AG08395 (cell line): ENCODE measurements at places on chromosomes 12 and 14.

GRCh38 chr12:38775457-38775856 lies 129.9 kb downstream of the CPNE8 start:
- DNase-seq, result no peak

DNA sequence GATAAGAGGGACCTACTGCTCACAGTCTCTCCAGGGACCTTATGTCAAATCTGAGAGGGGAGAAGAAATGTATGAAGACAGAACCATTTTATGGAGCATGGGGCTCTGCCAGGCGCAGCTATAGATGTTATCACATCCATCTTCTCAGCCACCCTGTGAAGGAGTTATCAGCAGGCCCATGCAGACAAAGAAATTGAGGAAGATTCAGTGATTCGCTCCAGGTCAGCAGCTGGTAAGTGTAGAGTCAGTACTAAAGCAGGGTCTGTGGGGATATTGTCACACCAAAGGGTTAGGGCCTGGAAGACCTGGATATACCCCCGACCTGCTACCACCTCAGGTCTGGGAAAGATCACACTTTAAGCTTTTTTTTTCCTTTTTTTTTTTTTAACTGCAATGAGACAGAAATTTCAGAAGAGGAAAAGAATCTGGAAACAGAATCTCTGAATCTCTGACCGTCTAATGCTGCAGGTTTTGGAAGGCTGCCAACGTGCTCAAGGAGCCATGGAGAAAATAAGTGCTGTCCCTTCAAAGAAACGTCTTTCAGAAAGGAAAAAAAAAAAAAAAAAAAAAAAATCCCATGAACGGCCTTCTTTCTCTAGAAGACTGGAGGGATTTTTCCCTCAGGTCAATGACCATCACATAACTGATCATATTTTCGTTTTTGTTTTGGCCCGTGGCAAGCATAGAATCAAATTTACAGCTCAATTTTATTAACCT lies 73.3 kb upstream of the PLEKHG7 start:
- DNase-seq, result no peak

- no peak for DNase-seq
Measured at GRCh38 chr14:99173506-99173905, 98.5 kb downstream of the BCL11B start.

DNA sequence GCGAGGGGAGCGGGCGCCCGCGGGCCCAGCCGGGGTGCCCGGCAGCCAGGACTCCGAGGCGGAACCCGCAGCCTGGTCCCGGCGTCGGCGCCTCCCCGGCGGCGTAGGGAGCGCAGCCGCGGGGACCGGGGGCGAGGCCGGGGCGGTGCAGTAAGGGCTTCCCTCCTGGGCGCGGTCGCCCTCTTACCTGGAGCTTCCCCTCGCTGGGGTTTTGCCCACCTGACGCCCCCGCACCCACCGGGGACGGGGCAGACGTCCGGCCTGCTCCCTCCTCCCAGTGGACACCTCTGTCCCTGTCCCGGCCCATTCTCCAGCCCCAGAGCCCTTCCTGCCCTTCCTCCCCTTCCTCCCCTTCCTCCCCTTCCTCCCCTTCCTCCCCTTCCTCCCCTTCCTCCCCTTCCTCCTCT lies 413 bp upstream of the TUBA1C start:
- DNase-seq, result peak; percentile 46

DNA sequence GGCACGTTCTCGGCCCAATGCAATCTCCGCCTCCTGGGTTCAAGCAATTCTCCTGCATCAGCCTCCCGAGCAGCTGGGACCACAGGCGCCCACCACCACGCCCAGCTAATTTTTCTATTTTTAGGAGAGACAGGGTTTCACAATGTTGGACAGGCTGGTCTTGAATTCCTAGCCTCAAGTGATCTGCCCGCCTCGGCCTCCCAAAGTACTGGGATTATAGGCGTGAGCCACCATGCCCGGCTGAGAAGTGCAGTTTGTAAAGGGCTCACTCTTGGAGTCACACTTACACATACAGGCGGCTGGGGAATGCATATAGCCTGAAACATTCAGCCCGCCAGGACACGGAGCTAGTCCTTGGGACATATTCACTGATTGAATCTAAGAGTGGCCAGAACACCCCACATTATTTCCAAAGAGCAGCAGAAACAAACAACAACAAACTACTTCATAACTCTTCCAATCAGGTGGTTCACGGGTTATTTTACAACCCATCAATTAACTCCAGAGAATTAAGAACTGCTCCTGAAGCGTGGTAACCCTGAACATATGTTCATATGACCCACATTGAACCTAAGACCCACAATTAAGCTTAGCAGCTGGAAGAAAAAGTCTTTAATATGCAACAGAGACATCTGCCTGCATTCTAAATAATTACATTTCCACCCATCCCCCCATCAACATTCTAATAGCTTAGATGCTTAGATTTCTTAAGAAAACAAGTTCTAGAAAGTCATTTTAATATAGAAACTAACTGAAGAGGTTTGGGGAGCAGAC lies 49.2 kb downstream of the SSH1 start:
- DNase-seq, result no peak

DNA sequence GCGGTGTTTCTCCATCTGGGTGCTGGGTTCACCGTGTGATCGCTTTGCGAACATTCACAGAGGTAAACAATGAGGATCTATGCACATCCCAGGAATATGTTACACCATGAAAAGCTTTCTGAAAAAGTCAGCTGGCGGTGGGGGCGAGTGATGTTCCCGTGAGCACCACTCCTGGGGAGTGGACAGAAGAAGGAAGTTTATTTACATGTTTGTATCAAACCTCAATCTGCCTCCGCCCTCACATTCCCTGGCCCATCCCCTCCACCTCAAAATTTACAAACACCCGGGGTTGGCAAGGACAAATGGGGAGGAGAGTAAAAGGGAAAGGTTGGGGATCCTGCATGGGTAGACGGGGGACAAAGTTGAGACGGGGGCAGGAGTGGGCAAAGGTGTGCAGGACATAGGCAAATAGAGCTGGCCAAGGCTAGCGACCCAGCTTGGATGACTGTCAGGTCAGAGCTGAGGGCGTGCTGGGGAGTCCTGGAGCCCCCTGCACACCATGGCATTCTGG lies 6.9 kb downstream of the TNFRSF1A start:
- DNase-seq, result no peak

GRCh38 chr12:110763583-110763982 lies 20.9 kb upstream of the PPP1CC start:
- DNase-seq, result no peak

GRCh38 chr12:98724384-98725155 lies 79.5 kb downstream of the APAF1 start:
- no peak for DNase-seq

DNA sequence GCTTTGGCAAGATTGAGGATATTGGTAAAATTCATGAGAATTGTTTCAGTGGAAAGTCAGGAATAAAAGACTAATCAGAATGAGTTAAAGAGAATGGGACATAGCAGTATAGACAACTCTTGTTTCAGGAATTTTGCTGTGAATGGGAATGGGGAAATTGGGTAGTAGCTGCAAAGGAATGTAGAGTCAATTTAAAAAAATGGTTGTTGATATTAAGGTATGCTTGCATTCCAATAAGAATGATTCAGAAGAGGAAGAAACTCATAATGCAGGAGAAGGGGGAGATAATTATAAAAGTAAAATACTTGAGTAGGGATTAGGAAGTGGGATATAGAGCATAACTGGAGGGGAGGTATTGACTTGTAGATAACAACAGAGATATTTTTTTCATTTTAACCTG lies 40.7 kb downstream of the MNAT1 start:
- DNase-seq, result peak; percentile 56

DNA sequence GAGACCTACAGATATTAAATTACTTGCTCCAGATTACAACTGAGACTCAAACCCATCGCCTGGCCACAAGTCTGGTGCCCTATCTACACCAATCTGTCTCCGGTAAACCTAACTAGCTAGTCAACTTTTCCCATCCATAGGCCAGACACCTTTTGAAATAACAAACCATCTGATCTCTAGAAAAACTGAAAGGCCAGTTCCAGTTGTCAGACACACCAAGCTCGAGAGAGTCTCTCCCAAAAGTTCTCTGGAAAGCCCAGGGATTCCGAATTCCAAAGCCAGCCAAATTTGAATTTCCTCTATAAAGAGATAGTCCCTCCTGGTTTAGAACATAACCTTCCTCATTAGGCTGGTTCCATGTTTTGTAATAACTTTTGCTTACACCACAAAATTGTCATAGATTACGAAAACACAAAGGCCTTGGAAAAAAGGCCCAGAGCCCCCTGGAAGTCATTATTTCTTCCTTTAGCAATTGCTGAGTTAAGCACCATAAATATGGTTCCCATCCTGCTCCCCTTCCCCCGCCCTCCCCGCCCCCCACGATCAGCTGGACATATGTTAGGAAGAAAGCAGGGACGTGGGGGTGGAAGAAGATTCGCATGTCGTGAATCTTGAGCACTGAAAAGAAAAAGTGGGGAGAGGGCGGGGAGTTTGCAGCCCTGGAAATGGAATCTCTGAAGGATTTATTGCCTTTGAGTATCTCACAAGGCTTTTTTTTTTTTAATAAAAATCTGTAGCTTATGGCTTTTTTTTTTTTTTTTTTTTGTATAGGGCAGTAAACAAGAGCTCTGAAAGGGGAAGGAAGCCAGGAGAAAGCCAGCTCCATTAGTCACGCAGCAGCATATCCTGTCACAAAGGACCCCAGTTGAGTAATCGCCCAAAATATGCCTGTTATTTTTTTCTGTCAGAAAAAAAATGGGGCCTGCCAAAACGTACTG lies 110.4 kb downstream of the ZFP36L1 start:
- DNase-seq, result peak; percentile 89

DNA sequence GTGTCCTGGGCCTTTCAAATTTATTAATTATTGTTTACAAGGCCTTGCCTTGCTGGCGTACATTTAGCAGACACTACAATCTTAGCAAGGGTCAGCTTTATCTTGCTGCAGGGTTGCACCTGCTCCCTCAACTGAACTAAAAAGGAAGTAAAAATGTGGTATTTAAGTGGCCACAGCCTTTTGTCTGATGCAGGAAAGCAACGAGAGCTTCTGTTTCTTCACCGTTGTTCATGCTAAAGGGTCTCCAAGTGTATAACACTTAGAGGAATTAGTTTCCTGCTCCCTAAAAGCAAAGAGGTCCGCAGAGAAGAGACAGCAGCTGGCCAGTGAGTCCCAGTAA lies 62.8 kb upstream of the EGLN3 start:
- no peak for DNase-seq

- DNase-seq, result no peak
Measured at GRCh38 chr12:9667403-9668160, 1.9 kb upstream of the CLEC2D start.

GRCh38 chr12:108543652-108544051 lies 17.3 kb downstream of the SART3 start:
- DNase-seq, result peak; percentile 67

- no peak for DNase-seq
Measured at GRCh38 chr12:106032623-106032925, 106.2 kb downstream of the NUAK1 start.
